ENCODE measurements at places on chromosomes 7 and 10. TPM values are rescaled to one million over a fixed set of nuclear protein-coding genes. Genes with fewer than 3 reads are reported as not detected.

The TMEM196 gene
- polyA plus RNA-seq = 0.10 TPM

GRCh38 chr7:158378978-158379377 is 208.6 kb downstream of the PTPRN2 start:
- no peak for DNase-seq

DNA sequence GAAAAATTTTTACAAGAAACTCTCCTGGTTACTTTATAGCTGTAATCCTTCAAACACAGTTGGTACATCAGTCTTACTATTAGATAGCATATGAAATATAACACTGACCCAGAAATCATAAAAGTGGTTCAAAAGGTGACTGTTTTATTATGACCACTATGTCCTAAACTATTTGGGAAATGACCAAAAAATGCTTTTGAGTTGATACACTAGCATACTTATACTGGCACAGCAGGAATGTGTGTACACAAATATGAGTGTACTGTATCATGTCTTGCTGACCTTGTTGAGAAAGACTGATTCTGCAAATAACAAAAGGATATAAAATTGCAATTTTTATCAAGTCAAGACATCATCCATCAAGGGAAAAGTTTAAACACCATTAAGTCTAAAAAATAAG is 24.3 kb downstream of the CSTF2T start:
- DNase-seq = no peak

DNA sequence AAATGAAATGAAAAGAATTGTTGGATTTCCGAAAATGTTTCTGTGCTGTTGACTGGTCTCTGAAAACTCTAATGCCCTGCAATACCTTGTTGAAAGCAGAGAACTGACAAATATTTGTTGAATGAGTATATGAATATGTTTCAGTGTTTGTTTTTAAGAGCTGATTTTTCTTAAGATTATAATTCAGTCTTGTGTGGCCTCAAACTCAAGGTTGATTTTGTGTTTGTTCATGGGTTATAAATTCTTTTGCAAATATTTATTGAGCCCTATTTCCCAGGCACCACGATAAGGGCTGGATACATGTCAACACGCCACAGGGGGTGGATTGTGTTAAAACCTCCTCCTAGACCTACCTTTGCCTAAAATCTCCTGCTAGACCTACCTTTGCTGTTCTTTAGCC is 203.9 kb upstream of the PLPP4 start:
- no peak for DNase-seq

The CHRM2 gene
- 2.5 TPM for polyA plus RNA-seq

- no peak for DNase-seq
These were observed 561.6 kb downstream of the TCERG1L start for GRCh38 chr10:130749911-130750310.

DNA sequence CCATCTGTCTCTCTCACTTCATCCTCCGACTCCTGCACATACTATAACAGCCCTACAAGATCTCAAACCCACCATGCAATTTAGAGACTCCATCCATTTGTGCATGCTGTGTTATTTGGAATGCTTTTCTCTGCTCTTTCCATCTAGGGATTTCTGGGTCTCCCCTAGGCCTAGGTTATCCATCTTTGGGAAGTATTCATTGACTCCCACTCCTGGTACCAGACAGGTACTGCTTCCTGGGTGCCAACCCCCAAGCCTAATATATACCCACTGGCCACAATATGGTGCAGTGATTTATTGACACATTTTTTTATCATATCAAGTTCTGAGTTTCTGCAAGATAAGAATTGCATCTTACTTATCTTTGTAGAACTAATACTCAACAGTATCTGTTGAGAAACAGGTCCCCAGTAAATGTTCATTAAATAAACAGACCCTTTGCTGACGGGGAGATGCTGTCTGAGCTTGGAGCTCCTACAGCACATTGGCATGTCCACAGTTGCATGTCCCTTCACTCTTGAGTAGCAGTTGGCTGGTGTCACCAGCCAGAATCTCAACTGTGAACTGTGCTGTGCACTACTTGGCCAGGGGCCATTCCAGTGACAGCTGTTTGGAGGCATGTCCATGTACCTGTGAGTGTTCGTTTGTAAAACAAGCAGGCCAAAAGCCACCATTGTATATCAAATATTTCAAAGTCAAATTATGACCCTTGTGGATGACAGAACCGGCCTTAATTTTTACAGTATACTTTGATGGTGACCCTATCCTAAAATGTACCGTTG is 223.3 kb upstream of the NFE2L3 start:
- DNase-seq = no peak

The EVX1 gene
- 0.11 TPM for polyA plus RNA-seq

GRCh38 chr10:18472977-18473376 is 178.4 kb downstream of the NSUN6 start:
- DNase-seq = no peak

The IKZF1 gene
- polyA plus RNA-seq = 0.98 TPM

The ZNF479 gene
- polyA plus RNA-seq = not detected

DNA sequence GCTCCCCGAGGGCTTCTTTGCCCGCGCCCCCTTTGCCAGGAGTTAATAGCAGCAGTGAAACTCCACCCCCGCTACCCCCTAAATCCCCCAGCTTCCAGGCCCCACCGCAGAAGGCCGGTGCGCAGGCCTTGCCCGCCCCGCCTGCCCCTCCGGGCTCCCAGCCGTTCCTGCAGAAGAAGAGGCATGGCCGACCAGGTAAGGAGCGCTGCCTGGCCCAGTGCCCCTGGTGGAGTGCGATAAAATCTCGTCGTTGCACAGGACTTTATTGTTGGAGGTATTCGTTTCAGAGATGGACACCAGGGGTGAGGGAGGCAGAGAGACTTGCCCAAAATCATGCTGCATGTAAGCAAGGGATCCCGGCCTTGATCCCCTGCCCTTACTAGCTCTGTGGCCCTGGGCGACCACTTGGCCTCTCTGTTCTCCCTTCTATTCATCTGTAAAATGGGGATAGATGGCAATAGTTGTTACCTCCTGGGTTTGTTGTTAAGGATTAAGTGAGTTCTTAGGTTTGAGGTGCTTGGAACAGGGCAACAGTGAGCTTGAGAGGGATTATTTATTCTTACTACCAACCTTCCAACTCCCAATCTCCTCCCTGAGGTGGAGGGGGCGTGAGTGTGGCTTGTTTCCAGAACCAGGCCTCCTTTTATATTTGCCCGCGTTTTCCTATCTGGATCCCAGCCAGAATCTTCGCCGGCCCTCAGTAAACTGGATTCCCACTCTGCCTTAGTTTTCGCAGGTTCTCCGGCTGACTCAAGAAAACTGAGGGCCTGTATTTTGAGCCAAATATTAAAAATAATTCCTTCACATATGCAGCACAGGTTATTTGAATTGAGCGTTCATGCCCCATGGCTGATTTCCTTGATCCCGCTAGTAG is 78.3 kb downstream of the WIPF3 start:
- DNase-seq = peak; percentile 35
